Hematopoietic multipotent progenitor cell (in vitro differentiated cells): ENCODE measurements at places on chromosomes 11 and 22. TPM values are rescaled to one million over a fixed set of nuclear protein-coding genes. Genes with fewer than 3 reads are reported as not detected.

CCS gene
- 103 TPM for total RNA-seq

GRCh38 chr11:61761440-61762222, 9.2 kb downstream of the MYRF start:
- DNase-seq: no peak

- DNase-seq: no peak
Measured at GRCh38 chr22:37080438-37080837, 28.9 kb downstream of the KCTD17 start.

DNA sequence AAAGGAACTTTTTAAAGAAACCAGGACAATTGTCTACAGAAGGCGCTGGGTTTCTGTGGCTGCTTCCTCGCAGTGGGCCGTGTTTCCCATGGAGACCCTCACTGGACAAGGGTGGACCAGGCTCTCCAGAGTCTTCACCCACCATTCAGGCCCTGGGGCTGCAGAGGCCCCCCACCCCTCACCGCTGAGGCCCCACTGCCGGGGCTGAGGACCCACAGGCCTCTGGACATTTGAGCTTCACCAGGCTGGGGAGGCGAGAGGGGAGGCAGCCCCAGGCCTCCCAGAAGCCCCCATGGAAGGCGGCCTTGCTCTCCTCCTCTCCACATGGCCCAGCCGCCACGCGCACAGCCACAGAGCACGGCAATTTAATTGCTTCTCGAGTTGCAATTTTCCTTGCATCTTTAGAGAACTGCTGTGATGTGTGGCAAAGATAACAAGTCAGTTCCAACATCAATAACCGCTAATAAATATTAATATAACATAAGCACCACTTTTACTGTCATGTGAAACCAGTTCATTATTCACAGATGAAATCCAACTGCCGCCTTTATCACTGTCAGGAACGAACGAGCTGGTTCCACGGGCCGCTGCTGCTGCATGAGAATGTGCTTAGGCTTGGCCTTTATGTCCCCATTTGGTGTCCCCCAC, 81.0 kb downstream of the PHF21B start:
- no peak for DNase-seq

DNA sequence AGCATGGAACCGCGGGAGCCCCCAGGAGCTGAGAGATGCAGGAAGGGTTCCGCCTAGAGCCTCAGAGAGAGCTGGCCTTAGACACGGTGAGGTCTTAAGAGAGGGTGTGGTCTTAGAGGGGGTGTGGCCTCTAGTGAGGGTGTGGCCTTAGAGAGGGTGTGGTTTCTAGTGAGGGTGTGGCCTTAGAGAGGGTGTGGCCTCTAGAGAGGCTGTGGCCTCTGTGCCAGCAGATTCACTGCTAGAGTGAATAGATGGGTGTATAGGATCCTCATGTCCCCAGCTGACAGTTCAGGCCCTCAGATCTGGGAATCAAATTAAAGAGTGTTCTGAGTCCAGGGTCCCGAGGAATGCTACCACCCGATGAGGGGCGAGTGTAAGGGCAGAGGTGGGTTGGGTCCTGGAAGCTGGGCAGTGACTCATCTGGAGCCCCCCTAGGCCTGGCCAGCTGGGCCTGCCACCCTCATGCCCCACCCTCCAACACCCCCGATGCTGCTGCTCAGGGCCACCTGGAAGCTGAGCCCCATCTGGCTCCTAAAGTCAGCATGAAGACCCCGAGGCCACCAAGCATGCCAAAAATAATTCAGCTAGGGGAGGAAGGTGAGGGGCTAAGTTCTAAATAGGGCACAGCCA, 49.5 kb downstream of the IGF2 start:
- DNase-seq: no peak

- DNase-seq: no peak
Measured at GRCh38 chr11:133966921-133967598, 10.3 kb upstream of the IGSF9B start.
